ENCODE measurements at places on chromosomes 4 and X. TPM values are rescaled to one million over a fixed set of nuclear protein-coding genes. Genes with fewer than 3 reads are reported as not detected.

Gene RRH
- not detected for total RNA-seq

Gene ITIH6
- not detected for total RNA-seq

Gene GPR82
- total RNA-seq = 0.11 TPM

Gene PDE6B
- total RNA-seq = 13.9 TPM

Gene ASMT
- not detected for total RNA-seq

Gene ZNF630
- 1.9 TPM for total RNA-seq

Gene CCDC110
- 0.45 TPM for total RNA-seq

Gene F8A3
- 11.0 TPM for total RNA-seq

Gene PRRG1
- not detected for total RNA-seq

Gene GATA1
- not detected for total RNA-seq

Gene LRIT3
- 0.16 TPM for total RNA-seq

Gene ZCCHC18
- 1.5 TPM for total RNA-seq

Gene ACSL1
- 13.1 TPM for total RNA-seq

Gene VEGFD
- total RNA-seq = not detected

Gene C4orf51
- not detected for total RNA-seq

Gene CDS1
- total RNA-seq = 0.07 TPM
